Left cardiac atrium (tissue), 4 donors: ENCODE measurements at places on chromosomes 7 and 10. TPM values are rescaled to one million over a fixed set of nuclear protein-coding genes. Genes with fewer than 3 reads are reported as not detected.

- peak; percentile 33 for DNase-seq
These were observed 12.3 kb downstream of the ZYX start for GRCh38 chr7:143393267-143394041.

POLR1F gene
- 8.3 TPM for total RNA-seq

GRCh38 chr7:113379746-113380145 is 261.4 kb upstream of the SMIM30 start:
- no peak for DNase-seq

DNA sequence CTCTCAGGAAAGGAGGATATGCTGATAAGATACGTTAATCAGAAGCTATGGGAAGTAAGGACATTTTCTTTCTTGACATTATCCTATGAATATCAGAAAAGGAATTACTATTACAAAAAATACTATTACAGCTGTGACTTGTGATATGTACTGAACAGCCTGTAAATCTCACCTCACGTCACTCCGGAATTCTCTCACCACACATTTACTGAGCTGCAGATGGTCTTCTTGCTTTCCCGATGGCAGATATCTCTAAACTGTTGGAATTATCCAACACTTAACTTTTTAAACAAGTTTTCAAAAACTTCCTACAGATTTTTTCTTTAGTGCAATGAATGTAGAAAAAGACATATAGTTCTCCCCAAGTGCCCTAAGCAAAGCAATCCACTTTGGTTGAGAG is 313.4 kb downstream of the GPR37 start:
- no peak for DNase-seq

MKI67 gene
- total RNA-seq = 2.7 TPM

ATOH7 gene
- not detected for total RNA-seq

DNA sequence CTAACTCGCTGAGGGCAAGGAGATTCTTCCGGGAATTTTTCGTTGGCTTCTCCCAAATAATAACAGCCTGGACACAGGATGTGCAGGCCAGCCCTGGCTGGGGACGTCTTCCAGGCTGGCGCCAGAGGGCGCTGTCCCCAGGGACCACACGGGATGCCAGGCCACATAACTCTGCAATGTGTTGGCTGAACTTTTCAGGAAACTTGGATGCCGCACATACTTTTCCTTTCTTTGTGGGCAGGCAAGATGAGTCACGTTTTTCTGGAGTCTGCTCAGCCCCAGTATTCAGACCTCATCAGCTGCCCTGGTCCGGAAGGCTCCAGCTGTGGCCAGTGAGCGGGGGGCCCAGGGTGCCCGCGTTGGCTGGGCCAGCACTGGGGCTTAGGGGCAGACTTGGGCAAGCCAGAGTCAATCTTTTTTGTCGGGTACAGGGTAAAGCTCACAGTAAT is 122.7 kb downstream of the PRKAG2 start:
- peak; percentile 85 for DNase-seq
